ENCODE measurements at places on chromosomes 12 and 14.

- no peak for DNase-seq
Observed at GRCh38 chr14:92556255-92556741, 42.7 kb downstream of the RIN3 start.

DNA sequence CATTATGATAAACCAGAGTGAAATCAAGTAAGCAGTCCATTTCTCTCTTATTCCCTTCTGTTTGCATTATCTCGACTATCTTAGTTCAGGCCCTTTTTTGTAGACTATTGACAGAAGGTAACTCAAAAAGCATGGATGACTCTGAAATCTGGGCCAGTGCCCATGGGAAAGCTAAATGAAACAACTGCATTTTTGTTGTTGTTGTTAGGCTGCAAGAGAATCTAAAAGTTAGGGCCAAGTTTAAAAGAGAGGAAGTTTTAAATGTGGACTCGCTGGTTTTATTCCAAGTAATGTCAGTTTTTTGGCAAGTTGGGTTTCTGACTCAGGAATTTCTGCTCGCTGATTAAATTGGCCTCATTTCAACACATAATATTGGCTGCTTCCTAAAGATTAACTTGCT, 201.1 kb downstream of the PIK3C2G start:
- DNase-seq: no peak

- no peak for DNase-seq
Observed at GRCh38 chr12:81143057-81143456, 65.2 kb downstream of the ACSS3 start.

GRCh38 chr14:94374116-94374515, 14.3 kb downstream of the SERPINA1 start:
- no peak for DNase-seq

DNA sequence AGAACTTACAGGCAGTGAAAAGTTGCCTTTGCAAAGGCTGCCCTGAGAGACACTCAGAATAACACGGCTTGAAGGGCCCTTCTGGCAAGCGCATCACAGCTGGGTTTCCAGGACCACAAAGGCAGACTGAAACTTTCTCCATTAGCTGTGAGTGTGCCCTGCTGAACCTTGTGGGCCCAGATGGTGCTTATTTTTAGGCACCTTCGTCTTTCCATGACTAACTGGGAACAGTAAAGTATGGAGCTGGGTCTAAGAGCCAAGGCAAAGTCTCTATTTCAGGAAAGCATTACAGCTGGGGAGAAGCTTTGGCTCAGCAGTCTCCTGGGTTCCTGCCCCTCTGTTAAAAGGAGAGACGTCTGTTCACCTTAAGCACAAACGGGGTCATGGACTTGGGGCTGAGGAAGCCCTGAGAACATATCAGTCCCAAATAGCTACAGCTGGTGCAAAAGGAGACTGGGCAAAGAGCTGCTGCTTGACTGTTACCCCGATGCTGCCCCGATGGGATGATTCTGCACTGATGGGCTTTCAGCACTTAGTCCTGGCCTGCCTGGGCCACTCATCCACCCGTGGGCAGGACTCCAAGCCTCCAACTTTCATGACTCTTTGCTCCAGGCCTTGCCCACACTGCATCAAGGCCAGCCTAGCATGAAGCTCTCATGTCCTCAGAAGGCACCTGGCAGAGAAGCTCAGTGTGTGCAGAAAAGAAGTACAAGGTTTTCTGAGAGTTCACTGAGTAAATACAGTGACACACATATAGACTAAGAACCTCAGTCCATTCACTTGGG, 248.3 kb downstream of the PHLDA1 start:
- DNase-seq: no peak

DNA sequence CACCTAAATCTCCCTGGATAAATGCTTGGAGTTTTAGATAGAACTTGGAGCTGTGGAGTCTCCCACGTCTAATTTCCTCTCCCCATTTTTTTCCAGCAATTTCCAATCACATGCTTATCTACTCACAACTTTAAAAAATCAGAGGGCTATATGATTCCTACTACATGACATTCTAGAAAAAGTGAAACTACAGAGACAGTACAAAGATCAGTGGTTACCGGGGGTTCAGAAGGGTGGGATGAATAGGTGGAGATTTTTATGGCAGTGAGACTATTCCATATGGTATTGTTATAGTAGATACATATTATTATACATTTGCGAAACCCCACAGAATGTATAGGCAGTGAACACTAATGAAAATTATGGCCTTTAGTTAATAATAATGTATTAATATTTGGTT, 35.5 kb downstream of the ATF7 start:
- no peak for DNase-seq

DNA sequence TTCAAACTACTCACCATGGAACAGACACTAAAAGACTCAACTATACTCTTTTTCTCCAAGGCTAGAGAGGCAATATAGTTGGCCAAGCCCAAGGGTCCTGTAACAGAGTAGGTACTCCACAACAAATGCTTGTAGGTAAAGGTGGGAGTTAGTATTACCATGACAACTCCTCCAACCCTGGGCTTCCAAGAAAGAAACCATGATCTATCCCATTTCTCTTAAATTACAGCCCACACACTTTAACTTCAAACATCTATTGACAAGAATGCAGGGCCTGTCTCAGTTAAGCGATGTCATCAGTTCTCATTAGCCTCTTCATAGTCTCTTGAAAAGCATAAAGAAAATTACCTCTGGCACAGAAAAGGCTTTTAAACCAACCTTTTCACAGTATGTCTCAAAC, 25.0 kb downstream of the ERH start:
- no peak for DNase-seq

DNA sequence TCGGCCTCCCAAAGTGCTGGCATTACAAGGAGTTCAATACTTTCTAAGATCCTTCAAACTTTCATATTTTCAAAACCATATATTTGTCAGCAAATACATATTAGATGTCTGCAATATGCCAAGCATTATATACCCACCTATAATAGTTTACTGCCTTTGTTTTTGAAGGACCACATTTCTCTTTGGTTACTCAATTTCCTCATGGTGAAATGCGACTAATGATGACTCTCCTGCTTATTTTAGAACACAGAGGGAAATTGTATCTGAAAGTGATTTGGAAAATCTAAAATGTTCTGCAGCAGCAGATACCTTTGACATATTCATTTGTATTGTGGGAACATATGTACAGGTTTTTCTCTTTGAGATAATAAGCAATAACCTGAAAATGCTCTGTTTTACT, 2.7 kb upstream of the CNTN1 start:
- no peak for DNase-seq

GRCh38 chr14:73290279-73290678, 53.0 kb downstream of the PAPLN start:
- no peak for DNase-seq

DNA sequence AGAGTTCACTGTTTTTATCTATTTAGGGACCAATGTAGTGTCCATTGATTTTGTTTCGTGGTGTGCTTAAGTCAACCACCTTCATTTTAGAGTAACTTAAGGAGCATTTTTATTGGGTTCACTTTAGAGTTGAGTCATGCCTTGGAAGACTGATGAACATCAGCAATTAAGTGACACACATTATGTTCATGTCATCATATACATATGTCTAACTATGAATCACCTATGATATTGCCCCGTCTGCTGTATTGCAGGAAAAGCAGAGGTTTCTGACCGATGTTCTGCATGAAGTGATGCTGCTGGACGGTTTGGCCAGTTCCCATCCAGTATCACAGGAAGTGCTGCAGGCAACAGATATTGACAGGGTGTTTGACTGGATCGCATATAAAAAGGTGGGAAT, 227.1 kb downstream of the TRHDE start:
- DNase-seq: no peak

DNA sequence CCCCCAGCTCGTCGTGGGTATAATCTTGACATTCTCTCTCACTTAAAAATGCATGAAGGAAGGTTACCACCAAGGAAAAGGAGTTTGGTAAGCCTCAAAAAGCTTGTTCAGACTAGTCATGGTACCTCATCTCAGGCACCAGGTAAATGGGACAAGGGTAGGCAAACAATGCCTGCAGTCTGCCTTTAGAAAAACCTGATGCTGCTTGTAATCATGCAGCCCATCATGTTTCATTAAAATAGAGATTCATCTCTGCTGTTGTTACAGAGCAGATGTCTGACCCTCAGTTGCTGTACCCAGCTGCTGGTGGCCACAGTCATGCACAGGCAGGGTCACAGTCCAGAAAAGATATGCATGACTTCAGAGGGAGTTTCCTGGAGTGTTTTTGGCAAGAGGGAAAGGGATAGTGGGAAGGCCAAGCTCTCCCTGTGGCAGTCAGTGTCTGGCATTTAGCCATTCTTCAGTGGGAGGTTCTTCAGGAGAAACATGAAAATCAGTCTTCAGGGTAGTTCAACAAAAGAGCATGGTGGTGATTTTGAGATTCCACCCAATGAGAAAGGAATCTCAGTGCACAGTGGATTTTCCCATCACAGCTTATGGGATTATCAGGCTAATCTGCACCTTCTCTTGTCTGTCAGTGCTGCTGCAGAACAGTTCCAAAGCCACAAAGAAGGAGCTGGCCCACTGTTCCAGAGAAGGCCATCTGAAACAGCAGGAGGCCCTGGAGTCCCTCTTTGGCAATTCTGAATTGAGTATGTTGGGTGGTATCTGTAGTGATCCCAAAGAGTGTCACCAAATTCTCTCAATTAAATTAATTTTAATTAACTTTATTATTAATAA, 202.7 kb upstream of the FRMD6 start:
- no peak for DNase-seq

DNA sequence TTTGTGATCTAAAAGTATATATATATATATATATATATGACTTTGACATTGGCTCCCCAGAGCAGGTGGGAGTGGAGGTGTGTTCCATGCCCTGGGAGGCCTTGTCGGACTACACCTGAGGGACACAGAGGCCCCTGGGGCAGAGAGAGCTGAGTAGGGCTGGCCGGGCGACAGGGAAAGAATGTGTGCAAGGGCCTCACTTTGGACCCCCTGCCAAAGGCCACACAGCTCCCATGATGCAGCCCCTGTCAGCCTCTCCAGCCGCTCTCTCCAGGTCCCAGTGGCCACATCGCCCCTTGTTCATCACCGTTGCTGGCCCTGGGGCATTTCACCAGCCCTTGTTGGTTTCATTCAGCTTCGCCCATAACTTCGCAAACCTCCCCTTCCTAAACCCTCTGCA, 123.9 kb downstream of the BCL11B start:
- DNase-seq: no peak

DNA sequence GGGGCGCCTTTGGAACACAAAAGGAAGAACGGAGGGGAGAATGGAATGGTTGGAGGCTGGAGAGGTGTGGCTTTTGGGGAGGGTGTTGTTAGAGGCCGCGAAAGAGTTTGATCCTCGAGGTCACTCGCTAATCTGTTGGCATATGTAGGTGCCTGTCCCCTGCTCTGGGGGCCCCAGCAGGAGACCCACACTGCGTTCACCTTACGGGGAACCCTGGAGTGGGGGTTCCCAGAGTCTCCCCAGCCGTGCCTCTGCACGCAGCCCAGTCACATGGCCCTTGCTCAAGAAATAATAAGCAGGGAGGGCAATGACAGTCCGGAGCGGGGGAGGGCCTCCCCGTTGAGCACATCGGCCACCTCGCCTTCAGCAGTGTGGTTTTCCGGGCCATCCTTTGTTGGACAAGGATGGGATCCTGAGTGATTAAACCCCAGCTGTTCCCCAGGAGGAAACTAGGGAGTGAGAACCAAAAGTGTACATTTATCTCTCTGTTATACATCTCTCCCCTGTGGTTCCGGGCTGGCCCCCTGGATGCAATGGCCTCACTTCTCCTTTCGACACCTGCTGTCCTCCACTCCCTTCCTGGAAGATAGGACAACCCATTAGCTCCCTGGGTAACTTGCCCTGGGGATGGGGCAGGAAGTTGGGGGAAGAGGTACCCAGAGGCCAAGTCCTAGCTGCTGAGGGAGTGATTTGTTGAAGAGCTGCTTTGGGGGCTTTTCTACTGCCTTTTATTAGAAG, 1.3 kb downstream of the PLEKHG3 start:
- DNase-seq: no peak

DNA sequence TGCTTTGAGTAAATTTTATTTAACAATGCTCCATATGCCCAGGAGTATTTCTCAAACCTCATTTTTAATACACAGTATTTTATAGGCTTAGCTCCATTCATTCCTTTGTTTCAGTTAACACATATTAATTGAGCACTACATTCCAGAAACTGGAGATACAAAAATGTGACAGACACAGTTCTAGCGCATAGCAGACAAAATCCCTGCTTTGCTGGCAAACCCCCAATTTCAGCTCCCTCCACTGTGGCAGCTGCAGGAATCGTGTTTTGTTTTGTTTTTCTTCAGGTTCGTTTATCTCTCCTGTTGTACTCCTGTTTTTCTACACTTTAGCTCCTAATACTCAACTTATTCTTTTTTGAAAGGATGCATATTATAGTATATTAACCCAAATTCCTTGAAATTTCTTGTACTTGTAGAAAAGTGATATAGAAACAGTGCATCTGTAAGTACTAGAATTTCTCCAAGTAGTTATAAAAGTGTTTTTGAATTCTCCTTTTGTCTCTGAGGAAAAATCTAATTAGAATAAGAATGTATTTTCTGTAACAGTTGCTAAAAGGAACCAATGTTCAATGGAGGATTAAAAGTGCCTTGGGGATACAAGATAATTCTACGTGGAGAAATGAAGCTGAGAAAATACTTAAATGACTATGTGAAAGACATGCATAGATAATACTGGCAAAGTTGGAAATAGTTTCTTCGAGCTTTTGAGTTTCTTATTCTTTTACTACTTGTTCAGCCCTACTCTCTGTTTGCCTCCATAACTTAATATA, 6.4 kb upstream of the RAB21 start:
- no peak for DNase-seq

DNA sequence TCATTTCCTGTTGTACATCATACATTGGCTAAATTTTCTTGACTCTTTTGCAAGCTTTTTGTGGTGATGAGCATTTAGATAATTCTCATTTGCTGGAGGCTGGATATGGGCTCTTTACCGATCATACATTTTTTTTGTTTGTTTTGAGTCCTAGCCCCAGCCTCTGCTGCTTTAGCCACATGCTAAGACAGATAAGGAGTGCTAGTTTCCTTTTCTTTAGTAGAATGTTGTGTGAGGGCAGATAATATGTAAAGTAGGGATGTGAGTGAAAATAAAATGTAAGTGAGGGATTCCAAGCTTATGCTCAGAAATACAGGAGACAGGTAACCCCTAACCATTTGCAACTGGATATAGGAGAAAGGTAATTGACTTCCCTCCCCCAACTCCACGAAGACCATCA, 405.7 kb downstream of the TRHDE start:
- DNase-seq: no peak

GRCh38 chr12:6113691-6114475, 10.6 kb downstream of the VWF start:
- DNase-seq: no peak

DNA sequence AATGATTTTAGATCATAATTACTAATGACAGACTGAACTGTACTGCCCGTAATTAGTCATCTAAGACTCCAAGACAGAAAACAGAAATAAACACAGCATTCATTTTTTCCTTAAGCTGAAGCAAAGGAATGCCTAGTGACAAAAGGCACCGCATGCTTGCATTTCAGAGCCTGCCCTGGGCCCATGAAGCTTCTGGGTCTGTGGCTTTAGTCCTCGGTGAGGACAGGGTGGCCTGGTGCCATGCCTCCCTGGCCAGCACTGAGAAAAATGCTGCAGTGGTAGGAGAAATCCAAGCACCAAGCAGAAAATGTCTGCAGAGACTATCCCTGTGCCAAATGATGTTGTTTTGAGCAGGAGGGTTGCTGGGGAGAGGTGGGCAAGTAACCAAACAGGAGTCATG, 171.6 kb downstream of the CALM1 start:
- DNase-seq: no peak

GRCh38 chr12:118312578-118312977, 60.1 kb downstream of the TAOK3 start:
- no peak for DNase-seq

- DNase-seq: no peak
Observed at GRCh38 chr12:120039711-120040110, 50.7 kb downstream of the BICDL1 start.

- peak; percentile 31 for DNase-seq
Observed at GRCh38 chr12:94150240-94151121, 2.1 kb downstream of the PLXNC1 start.
